ENCODE measurements at places on chromosomes 1 and 21.

DNA sequence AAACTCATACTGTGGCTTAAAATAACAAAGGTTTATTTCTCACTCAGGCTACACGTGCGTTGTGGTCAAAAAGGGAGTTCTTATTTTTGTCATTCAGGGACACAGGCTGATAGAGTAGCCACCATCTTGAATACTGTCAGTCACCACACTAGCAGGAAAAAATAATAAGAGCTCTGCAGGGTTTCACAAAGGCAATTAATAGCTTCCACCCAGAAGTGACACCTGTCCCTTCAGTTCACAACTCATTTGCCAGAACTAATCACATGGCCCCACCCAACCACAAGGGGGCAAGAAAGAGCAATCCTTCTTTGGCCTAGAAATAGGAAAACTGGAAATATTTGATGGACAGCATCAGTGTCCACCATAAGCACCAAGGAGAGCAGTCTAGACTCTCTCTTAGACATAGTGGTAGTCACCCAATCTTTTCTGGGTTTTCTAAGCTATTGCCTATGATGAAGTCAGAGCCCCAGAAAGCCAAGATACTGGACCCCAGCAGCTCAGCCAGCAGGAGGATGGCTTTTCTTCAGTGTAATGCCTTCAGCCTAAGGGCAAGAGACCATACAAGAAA, 8.2 kb downstream of the HAPLN2 start:
- peak; percentile 43 for DNase-seq

DNA sequence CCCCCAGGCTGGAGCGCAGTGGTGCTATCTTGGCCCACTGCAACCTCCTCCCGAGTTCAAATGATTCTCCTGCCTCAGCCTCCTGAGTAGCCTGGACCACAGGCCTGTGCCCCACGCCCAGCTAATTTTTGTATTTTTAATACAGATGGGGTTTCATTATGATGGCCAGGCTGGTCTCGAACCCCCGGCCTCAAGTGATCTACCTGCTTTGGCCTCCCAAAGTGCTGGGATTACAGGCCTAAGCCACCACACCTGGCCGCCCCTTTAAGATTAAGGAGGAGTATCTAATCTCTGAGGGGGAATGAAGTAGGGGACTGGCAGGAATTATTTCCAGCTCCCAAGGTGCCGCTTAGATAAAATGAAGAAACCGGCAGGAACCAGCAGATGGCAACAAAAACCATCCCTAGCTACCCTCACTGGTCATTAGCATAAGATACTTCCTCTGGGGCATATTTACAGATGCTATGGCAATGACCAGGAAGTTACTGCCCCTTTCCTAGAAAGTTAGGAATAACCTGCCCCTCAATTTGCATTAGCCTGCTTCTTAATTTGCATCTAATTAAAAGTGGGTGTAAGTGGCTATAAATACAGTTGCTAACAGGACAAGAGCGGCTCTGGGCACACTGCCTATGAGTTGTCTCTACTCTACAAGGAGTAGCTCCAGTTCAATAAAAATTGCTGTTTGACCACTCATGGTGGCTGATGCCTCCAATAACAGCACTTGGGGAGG, 7.1 kb upstream of the NSUN4 start:
- DNase-seq = no peak

DNA sequence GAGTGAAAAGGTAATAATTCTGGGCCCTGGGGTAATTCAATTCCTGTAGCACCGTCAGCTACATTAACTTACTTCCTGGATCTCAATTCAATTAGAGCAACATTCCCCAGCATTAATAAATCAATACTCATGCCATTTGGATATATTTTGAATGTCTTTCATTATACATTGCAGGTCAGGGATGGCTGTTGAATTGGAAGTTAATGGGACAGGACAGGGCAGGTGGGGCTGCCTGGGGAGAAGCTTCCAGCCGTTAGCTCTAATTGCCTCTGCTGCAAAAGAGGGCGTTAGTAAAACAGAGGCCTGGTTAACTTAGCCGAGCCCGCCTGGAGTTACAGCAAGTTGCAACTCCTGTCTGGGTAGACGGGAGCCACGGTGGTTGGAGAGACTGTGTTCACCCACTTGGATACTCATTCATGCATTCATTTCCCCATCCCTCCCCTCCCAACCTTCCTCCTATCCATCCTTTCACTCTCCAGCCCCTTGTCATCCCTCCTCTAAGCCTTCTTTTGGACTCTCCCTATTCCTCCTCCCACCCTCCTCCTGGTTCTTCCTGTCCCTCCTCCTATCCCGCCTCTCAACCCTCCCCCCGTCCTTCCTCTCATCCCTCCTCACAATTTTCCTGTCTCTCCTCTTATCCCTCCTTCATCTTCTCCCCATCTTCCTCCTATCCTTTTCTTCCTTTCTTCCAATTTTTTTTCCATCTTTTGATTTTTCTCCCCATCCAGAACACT, 137.6 kb upstream of the RUNX3 start:
- DNase-seq = no peak

DNA sequence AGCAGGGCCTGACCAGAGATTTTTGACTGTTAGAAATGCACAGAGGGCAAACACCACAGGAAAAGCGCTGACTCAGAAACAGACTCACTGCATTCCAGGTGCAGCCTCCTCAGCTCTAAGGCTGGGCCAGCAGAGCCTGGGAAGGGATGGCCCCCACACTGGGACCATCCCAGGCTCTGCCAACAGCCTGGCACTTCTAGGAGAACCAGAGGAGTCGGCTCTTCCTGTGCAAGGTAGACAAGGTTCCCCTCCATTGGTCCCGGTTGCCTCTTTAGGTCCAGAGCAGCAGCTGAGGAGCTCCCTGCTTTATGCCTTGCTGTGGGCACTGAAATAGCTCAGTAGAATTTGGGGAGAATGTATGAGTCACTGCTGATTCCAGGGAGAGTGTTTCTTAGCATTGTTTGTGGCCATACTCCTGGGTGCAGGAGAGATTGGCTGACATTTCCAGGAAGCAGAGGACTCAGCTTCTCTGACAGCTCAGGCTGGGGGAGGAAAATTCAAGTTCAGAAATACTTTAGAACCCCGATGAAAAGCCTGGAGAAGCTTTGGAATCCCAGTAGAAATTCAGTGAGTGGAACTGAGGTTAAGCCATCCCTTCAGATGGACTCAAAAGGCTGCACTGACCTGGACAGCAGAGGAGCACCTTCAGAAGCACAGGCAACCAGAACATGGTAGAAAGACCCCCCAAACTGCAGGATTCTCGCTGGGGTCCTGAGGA, 19.7 kb downstream of the PRAMEF1 start:
- no peak for DNase-seq

DNA sequence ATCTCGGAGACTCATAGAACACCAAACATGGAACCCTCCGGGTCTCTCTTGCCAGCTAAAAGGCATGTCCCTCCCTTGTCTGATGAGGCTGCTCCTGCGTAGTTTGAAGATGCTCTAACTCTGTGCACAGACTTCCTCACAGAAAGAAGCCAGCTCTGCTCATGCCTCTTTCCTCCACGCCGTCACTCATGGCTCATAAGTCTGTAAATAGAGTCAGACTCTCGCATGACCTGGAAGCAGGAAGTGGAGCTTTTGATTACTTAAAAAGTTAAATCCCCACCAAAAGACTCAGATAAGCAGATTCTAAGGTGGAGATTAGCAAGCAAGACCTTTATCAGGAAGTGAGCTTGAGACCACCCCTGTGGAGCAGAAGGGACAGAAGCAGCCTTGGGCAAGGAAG, 171.6 kb downstream of the TRIM33 start:
- no peak for DNase-seq

DNA sequence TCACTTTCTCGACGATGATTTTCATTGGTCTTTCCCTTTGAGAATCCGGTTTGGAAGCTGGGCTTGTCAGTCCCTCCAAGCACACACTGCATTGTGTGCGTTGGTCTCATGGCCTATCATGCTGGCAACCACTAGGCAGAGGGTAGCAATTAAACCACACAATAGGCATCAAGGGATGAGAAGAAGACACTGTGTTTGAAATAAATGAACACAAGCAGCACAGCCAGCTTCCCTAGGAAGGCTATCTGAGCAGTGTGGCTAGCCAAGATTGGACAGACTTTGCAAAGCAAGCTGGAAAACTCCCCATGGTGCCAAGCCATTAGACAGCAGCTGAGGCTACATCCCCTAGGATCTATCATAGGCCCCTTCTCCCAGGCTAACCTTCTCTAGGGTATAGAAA, 288.7 kb downstream of the NUF2 start:
- no peak for DNase-seq

- peak; percentile 18 for DNase-seq
Measured at GRCh38 chr1:244341455-244342450, 110.0 kb downstream of the ADSS2 start.

- DNase-seq = no peak
Measured at GRCh38 chr1:39753132-39754025, 14.7 kb downstream of the PPIE start.

Data from activated CD4-positive, alpha-beta T cell treated with anti-CD3 and anti-CD28 coated beads for 48 hours (primary cell).